ENCODE measurements at places on chromosomes 16 and 17.

DNA sequence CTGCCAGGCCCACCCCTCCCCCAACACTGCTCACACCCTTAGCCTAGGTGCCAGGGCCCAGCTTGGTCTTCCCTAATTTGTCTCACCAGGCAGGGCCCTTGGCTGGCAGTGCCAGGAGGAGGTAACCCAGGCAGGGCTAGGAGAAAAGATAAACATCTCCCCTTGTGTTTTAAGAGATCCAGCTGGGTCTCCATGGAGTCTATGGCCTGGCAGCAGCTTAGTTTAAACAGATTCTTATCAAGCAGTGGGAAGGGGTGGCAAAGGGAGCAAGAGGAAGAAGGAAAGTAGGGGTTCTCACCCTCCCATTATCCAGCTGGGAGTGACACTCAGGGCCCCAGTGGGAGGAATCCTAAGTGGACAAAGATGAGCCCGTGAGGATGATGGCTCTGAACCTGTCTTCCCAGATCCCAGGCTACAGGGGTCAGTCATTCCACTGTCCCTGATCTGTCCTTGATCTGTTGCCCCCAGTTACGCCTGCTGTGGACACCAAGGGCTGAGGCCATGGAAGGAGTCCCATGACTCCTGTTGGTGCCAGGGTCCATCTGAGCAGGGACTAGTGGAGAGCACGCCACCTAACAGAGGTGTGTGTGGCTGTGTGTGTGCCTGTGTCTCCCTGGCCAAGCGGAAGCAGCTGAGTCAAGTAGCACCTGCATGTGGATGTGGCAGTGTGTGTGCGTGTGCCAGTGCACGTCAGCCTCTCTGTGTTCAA is 47.4 kb upstream of the MEIOC start:
- peak; percentile 87 for DNase-seq

DNA sequence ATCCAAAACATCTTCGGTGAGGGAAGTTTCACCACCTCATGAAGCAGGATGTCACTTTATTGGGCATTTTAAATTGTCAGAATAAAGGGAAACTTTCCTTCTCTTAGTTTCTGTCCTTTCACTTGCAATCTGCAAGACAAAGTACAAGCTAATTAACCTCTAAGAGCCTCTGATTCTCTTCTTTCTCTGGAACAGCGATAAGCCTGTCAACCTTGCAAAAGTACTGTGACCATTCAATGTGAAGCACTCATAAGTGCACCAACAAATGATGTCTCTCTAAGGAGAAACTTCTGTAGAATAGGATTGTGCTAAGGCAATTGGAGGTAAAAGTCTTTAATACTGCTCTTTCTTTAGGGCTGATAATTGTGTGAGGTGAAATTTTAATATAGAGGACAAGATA is 1622.3 kb downstream of the CDH8 start:
- DNase-seq, result no peak

DNA sequence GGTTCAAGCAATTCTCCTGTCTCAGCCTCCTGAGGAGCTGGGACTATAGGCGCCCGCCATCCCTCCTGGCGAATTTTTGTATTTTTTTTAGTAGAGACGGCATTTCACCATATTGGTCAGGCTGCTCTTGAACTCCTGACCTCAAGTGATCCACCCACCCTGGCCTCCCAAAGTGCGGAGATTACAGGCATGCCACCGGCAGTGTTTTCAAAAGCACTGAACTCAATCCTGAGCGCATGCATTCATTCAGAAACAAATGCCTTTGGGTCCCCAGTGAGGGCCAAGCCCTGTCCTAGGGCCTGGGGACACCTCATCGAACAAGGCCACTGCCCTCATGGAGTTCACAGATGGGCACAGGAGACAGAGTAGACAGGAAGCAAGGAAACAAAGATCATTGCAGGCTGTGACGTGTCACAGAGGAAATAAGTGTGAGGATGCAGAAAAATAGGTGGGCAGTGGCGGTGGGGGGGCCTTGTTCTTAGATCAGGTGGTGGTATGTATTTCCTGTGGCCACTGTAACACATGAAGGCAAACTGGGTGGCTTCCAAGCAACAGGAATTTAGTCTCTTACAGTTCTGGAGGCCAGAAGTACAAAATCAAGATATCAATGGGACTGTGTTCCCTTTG is 12.5 kb downstream of the TMEM114 start:
- DNase-seq, result no peak

GRCh38 chr16:71216714-71217113 is 13.8 kb downstream of the HYDIN start:
- no peak for DNase-seq

GRCh38 chr16:57684626-57685358 is 9.8 kb upstream of the DRC7 start:
- no peak for DNase-seq

DNA sequence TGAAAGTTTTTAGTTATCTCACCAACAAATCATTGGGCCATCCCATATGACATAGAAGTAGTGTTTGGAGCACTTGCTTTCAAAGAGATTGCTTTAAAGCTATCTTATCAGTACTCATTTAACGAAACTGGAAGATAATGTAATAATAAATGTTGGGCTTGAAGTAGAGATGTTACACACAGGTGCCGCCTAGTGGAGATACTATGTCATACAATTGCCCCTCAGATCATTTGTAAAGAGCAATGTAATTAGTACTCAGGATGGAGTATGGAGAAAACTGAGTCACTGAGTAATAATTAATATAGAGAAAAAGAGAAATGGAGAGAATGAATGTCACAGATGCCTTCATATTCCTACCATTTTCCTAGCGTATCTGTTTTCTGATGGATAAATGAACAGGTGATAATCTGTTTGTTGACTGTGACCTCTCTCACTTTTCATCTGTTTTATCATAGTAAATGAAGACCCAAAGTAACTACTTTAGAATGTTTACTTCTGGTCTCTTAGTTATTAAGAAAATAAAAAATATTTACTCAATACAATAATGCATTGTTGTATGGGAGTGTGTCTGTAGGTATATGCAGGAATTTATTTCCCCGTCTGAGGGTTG is 80.4 kb downstream of the EFCAB5 start:
- peak; percentile 44 for DNase-seq

- DNase-seq, result no peak
These were observed 5.8 kb downstream of the NUP88 start for GRCh38 chr17:5413682-5414081.

- DNase-seq, result no peak
These were observed 111.9 kb downstream of the CCDC182 start for GRCh38 chr17:57633236-57633635.

DNA sequence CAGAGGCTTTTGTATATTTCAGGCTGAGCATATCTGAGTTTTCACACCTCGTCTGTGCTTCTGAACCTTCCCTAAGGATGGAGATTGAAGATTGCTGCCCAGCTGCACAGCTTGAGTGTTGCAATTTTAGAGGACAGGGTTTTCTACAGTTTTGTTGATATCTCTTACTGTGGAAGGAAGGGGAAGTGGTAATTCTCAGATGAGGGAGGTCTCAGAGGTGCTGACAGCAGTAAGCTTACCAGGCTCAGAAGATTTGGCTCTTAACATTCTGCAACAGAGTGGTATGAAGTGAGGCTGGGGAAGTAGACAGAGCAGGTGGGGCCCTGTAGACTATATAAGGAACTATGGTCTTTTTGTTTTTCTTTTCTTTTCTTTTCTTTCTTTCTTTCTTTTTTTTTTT is 45.8 kb upstream of the ARHGAP17 start:
- DNase-seq, result no peak

GRCh38 chr16:88713568-88714419 is 7.5 kb downstream of the CTU2 start:
- DNase-seq, result no peak

GRCh38 chr17:45895969-45896785 is 1.8 kb downstream of the MAPT start:
- no peak for DNase-seq

- DNase-seq, result no peak
These were observed 590.6 kb upstream of the SOX9 start for GRCh38 chr17:71530248-71530647.

- no peak for DNase-seq
These were observed 914.9 kb downstream of the KCNJ2 start for GRCh38 chr17:71084219-71084618.

GRCh38 chr17:50768346-50768761 is 1.0 kb upstream of the ANKRD40CL start:
- peak; percentile 77 for DNase-seq

Measured in NCI-H2029 (cell line).